ENCODE measurements at places on chromosomes 11 and 22.
A peak's percentile ranks its signal among the peaks of the same experiment; 100 is the strongest.

DNA sequence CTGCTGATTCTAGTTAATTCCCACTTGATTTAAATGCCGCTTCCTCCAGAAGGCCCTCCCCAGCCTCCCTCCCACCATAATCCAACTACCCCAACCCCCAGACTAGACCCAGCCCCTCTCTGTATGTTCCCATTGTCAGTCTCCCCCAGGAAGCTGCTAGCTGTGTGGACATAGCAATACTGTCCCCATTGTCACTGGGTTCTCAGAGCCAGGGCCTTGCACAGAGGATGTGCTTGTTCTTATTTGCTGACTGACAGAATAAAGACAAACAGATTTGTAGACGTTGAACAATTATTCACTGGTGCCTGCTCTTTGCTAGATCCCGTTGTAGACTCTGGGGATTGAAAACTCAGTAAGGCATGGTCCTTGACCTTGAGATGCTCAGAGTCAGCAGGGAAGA is 45.7 kb upstream of the NAV2 start:
- no peak for DNase-seq

GRCh38 chr11:108909041-108909440 is 244.2 kb downstream of the DDX10 start:
- no peak for DNase-seq

DNA sequence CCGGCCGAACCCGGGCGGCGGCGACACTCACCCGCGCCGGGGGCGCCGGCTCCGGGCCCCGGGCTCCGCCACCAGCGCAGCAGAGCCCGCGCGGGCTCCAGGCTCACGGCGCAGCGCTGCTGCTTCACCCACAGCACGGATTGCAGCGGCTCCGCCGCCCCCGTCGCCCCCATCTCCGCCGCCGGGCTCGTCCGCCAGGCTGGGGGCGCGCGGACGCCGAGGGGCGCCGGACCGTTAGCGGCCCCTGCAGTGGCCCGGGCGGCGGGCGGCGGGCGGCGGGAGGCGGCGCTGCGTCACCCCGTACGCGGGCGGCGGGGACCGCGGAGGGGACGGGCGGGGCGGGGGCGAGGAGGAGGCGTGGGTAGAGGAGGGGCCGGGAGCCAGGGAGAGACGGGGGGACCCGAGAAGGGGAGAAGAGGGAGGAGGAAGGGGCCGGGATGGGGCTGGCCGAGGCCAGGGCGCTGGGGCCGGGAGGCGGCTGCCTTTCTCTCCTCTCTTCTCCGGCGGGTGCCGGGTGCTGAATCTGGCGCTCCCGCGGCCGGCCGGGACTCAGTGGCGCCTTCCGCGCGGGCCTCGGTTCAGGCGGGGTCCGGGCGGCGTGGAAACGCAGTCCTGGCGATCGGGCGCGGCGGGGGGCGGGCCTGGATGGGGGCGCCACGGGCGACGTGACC is at the start of gene CERK:
Gene CERK (minus strand): TSS at position 277 of the 671 bp plus-strand sequence. CDS start 104 bp downstream, at position 173.
- DNase-seq: peak; percentile 31

DNA sequence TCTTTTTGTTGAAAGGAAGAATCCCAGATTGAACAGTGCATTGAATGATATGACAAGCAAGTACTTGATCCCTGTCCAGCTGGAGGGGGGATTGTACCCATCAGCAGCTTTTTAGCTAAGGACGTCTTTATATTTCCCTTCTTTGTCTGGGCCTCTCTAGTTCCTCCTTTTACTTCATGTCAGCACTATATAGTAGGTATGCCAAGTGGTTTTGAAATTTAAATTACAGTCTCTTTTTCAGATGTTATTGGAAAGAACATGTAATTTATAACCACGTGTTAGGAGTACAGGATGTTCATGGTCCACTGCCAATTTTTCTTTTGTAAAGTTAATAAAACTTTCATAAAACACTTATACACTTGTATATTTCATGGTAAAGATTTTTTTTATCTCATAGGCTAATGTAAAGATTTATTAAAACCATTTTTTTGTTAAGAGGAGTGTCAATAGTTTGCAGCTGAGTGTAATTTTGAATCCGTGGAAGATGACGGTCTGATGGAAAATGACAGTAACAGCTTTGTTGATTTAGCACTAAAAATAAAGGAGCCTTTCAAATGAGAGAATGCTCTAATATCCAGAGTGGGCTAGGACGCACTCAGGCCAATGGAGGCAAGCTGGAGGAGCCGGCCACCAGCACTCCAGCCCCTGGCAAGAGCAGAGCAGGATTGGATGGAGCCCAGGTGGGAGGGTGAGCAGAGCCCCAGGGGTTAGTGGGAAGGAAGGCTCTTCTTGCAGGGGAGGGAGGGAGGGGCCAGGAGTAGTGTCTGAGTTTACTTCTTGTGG is 488.3 kb downstream of the INSC start:
- DNase-seq: no peak

- DNase-seq: no peak
Observed at GRCh38 chr11:36019722-36020121, 75.9 kb downstream of the LDLRAD3 start.

GRCh38 chr22:44430716-44431115 is 67.3 kb downstream of the RTL6 start:
- DNase-seq: no peak

- DNase-seq: peak; percentile 39
Observed at GRCh38 chr22:32985899-32986765, 72.0 kb downstream of the SYN3 start.

- no peak for DNase-seq
Observed at GRCh38 chr11:114000526-114000925, 25.6 kb downstream of the HTR3A start.

Data from stimulated activated CD4-positive, alpha-beta T cell treated with anti-CD3 and anti-CD28 coated beads, Interleukin-1b, Interleukin-23, amount 100 ng/mL, for 48 hours (primary cell).